Left ventricle myocardium inferior (tissue), 1 donor: ENCODE measurements at places on chromosomes 1 and 21.

- DNase-seq: no peak
Measured at GRCh38 chr1:25657883-25658760, 41.5 kb downstream of the MAN1C1 start.

GRCh38 chr1:31257213-31257612 is 17.5 kb upstream of the NKAIN1 start:
- DNase-seq: no peak

DNA sequence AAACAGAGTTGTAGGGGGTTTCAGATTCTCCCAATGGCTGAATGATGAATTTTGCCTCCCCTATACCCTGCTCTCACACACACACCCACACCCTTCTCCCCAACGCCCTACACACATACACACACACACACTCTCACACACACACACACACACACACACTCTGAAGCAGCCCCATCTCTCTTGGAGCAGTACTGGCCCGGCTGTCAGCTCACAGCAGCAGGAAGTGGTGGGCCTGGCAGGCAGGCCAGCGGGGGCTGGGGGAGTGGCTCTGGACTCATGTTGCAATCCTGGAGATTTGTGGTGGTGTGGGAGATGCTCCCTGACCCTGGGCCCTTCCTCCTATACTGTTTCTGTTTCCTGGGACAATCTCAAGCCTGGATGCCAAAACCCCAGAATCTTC is 2.2 kb downstream of the IKBKE start:
- no peak for DNase-seq

- no peak for DNase-seq
Measured at GRCh38 chr1:6200188-6200809, 904 bp upstream of the RPL22 start.

GRCh38 chr1:25628741-25629421 is 12.3 kb downstream of the MAN1C1 start:
- no peak for DNase-seq

DNA sequence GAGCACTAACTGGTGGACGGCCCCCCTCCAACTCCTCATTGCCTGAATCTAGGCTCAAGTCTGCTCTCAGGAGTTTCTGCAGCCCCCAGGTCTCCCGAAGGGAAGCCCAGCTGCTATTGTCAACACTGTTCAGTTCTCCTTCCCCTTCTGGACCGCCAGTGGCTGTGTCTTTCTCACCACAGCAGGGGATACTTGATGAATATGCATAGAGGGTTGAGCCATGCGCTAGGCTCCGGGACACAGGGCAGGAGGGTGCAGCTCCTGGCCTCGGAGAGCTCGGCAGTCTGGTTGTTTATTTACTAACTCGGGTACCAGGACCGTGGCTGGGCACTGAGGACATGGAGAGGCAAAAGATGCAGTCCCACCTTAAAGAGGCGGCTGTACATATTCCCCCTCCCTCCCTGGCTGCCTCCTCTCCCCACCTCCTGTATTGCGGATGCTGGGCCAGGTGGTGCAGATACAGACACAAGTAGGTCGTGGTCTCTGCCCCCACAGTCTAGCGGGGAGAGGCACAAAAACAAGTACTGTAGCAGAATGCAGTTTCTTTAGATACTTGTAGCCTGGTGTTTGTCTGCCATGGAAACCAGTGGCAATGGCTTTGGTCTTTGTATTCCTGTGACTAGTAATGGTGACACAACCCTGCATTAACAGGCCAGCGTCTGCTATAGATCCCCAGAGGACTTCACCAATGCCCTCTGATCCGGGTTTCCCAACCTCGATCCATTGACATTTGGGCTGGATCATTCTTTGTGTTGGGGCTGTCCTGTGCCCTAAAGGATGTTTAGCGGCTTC is 26.2 kb downstream of the ARHGEF10L start:
- no peak for DNase-seq

DNA sequence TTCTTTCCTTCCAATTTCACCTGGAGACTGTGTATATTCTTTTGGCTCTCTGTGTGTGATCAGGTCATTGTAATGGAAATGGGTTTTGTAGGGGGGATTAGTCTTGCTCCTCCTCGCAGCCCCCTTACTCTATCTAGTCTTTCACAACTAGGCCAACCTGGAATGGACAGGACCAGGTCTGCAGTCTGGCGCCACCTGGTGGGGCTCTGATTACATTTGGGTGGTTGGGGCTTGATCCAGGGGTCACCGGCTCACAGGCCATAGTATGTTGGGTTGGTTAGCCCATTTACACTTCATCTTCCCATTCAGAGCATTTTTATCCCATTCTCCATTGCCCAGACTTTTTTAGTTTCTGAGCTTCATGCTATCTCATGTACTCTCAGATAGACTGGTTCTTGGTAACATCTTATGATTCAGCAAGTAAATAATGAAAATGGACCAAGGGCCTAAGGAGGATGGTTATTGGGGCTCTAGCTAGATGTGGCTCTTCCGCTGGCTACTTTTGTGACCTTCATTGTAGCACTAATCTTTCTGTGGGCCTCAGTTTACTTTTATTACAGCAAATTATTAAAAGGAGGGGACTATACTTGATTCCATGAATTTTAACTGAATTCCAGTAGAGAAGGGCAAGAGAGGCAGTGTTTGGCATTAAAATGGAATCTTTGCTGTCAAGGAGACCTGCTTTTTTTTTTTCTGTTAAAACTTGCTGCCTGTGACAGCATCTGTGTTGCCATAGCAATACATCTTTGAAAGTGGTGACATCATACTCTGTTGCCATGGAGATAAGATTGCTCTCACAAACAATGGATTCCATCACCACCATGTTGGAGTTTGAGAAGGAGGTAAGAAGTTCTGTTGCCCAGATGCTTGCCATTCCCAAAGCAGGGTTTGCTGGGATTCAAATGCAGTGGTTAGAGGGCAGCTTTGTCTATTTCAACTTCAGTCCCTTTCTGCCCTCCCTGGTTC is 150.1 kb downstream of the PLXNA2 start:
- peak; percentile 73 for DNase-seq

GRCh38 chr1:214416417-214416816 is 135.0 kb downstream of the PTPN14 start:
- DNase-seq: no peak

- DNase-seq: no peak
Measured at GRCh38 chr1:224554620-224555259, 61.4 kb upstream of the CNIH3 start.
